ENCODE measurements at places on chromosomes 16 and 17.

DNA sequence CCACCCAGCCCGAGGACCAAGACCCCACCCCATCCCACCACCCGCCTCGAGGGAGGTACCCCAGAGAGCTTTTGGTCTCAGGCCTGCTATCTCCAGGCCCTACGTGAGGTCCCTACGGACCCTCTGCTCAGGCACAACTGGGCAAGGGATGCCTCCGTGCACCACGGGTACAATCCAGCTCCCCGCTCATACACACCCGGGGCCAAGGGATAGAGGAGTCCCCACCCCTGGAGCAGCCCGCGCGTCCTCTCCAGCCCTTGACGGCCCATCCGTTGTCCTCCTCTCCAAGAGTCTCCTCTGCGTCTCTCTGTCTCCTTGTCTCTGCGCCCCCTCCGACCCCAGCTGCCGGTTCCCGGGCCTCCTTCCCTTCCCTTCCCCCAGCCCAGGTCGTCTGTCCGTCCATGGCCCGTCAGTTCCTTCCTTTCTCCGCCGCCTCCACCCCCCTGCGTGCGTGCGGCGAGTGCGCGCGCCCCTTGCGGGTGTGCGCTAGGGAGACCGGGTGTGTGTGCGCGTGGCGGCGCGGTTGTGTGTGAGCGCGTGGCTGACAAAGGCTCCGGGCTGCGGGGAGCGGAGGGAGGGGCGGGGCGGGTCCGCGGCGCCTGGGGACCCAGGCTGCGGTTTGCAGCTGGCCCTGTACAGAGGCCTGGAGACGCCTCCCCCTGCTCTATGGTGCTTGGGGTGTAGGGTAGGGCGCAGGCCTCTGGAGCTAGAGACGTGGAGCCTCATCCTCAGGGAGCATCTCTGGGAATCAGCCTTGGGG is 930 bp downstream of the SPNS2 start:
- DNase-seq: no peak

DNA sequence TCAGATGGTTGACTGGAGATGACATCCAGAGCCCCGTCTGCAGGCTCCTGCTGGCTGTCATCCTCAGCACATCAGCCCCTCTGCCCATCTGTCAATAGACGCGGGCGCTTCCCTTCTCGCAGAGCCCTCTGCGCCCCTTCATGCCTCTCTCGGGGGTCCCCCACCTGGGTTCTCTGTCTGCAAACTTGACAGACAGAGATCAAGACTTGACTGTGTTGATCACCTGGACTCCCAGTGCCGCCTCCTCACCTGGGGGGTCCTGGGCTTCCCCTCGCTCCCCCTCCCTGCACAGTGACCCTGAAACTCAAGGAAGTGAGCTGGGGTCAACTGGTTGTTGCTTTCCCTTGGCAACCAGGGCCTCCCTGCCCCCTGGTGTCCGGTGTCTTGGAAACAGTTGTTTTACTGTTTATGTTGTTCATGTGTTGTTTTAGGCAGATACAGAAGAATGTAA is 31.9 kb downstream of the RNF213 start:
- no peak for DNase-seq

GRCh38 chr17:65027305-65027704 is 29.2 kb downstream of the GNA13 start:
- peak; percentile 73 for DNase-seq

DNA sequence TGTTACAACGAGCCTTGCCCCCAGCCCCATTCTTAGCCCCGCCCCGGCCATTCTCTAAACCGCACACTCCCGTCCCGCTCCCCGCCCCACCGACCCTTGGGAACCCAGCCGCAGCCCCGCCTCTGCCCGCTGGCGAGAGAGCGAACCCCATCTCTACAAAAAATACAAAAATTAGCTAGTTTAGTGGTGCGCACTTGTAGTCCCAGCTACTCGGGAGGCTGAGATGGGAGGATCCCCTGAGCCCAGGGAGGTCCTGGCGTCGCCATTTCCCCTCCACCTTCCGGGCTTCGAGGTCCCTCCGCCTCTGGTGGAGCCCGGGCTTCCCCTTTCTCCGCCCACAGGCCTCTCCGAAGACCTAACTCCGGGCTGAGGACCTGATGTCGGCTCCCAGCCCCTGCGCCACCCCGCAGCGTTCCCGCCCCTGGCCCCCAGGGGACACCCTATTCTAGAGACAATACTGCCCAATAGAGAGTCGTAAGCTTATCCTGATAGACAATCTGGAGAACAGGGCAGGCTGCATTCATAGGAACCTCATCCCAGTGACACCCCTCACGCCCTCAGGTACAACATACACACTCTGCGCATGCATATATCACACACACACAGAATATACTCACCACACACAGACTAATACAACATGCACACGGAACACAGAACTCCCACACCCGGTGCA is 480 bp upstream of the PROCA1 start:
- no peak for DNase-seq

DNA sequence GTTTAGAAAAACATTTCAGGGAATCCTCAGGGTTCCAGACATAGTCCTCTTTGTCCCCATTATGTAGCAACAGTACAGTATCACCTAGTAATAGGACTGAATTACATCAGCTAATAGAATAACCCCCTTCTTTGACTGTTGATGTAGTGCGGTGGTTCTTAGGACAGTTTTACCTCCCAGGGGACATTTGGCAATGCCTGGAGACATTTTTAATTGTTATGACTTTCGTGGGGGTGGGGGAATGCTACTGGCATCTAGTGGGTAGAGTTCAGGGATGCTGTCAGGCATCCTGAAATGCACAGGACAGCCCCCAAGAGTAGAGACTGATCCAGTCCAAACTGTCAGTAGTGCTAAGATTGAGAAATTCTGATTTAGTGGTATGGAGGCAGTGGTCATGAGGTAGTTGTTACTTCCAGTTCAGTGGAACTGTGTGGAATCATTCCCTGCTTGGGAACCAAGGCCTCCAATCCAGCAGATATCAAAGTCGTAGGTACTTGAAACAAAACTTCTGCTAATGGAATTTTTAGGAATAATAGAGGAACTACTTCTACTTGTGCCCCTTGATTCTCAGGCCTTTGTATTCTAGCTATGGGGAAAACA is 20.3 kb downstream of the NF1 start:
- no peak for DNase-seq

GRCh38 chr17:65364438-65364837 is 197.0 kb downstream of the AXIN2 start:
- DNase-seq: no peak

- DNase-seq: no peak
Observed at GRCh38 chr16:57413301-57413730, 8.7 kb downstream of the CCL17 start.

DNA sequence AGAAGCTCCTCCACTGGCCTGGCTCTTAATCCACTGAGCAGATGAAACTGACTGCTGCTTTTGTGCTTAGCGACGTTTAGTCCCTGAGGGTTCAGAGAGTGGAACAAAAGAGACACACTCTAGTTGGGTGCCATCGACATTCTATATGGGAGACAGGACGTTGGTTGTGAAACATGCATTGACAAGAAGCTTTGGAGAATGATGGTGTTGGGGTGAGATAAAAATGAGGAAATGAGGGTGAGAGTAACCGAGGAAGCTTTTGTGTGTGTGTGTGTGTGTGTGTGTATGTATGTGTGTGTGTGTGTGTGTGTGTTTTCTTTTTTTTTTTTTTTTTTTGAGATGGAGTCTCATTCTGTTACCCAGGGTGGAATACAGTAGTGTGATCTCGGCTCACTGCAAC is 89.5 kb downstream of the ABCC1 start:
- DNase-seq: no peak

GRCh38 chr17:12007466-12007865 is 10.2 kb upstream of the ZNF18 start:
- DNase-seq: no peak

GRCh38 chr16:31133046-31133501 is 2.5 kb downstream of the PRSS8 start:
- DNase-seq: no peak

GRCh38 chr17:80374732-80375585 is 40.0 kb upstream of the ENDOV start:
- no peak for DNase-seq

DNA sequence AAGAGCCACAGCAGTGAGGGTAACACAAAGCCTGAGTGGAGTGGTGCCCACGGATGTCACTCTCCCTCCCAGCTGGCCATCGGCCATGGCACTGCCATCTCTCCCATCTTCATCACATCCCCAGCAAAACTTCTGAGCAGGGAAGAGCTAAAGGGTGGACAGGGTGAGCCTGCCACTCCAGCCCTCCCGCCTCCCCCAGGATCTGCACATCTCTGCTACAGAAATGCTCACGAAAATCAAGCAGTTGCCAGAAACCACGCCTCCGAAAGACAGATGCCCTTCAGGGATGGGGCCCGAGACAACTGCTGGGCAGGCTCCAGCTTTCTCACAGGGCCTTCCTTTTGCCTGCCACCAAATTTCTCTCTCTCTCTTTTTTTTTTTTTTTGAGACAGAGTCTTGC is 3.6 kb downstream of the GRIN2C start:
- no peak for DNase-seq

GRCh38 chr16:67833030-67833414 is 9.1 kb upstream of the THAP11 start:
- peak; percentile 57 for DNase-seq

- DNase-seq: no peak
Observed at GRCh38 chr17:33285413-33285812, 7.7 kb downstream of the ASIC2 start.

DNA sequence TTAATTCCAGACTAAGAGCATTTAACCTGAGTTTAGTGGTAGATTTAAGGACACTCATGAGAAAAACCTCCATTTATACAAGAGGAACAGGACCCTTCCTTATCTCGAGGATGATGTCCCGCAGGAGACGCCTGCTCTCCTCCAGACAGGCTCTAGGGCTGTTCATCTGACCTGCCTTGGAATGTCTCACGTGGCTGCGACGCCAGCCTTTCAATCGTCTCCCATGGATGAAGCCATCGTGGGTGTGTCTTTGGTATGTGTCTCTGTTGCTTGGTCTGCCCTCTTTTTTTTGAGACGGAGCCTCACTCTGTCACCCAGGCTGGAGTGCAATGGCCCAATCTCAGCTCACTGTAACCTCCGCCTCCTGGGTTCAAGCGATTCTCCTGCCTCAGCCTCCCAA is 16.5 kb downstream of the CHMP6 start:
- DNase-seq: no peak

DNA sequence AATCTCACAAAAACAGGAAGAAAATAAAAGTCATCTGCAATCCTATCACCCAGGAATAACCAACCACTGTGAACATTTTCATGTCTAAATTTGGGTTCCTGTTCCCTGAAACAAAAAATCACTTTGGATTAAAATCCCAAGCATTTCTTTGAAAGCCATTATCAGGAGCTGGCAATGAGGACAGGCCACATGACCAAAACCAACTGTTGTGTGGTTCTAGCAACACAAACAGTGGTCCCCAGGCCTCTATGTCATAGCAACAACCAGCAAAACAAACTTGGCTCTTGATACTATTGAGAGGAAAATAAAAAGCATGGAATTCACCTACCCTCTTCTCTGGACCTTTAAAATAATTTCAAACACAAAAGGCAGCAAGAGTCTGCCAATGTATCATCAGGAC is 252.5 kb downstream of the SLC39A11 start:
- no peak for DNase-seq

- no peak for DNase-seq
Observed at GRCh38 chr16:70593544-70593943, 52.8 kb upstream of the IL34 start.

- no peak for DNase-seq
Observed at GRCh38 chr16:85007496-85008214, 3.7 kb downstream of the ZDHHC7 start.

DNA sequence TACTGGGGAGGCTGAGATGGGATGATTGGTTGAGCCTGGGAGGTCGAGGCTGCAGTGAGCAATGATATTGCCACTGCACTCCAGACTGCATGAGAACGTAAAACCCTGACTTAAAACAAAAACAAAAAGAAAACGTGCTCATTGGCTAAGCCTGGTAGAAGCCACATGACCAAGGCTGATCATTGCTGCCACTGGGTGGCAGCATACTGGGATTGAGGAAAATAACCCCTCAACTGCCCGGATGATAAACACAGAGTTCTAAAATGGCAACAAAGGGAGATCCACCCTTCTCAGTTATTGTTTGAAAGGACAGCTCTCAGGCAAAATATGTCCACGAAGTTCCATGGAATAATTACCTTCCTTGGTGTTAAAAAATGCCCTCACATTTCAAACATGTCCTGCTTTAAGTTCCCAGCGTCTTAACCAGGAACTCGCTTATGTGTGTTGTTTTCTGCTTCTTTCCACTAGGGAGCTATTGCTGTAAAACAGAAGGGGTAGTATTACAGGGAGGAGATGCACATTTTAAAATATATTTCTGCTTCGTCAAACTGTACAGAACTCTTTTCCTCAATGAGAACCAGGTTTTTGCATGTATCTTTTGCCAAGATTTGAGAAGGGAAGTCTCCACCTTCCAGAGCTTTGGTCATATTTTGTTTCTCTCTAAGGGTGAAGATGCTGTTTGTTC is 675.3 kb downstream of the MAF start:
- DNase-seq: no peak

GRCh38 chr17:54992797-54993639 is 24.5 kb downstream of the STXBP4 start:
- DNase-seq: no peak

DNA sequence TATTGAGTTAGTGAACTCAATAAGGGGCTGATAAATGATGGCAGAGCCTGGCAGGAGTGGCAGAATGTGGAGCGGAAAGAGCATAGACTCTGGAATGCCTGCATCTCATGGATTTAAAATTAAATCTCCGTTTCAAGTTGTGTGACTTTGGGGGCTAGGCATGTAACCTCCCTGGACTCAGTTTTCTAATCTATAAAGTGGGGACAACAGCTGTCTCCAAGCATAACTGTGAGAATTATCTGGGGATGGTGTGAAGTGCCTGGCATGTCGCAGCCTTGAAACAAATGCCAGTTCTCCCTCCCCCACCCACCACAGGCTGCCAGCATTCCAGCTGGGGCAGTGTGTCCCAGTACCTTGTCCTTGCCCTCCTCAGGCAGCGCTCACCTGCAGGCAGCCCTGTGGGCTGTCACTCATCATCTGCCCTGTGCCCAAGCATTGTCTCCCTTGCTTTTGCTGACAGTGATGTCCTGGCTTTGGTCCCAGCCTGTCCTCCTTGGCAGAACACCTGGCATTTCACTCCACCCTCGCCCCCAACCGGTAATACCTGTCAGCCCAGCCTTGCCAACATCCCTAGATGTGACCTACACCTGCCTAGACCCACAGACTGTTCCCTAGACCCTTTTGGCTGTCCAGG is 129.6 kb downstream of the MRM1 start:
- no peak for DNase-seq

GRCh38 chr17:8922451-8922850 is 43.1 kb downstream of the PIK3R5 start:
- DNase-seq: peak; percentile 98
